Right atrium auricular region (tissue), 2 donors: ENCODE measurements at places on chromosomes 2 and 18. TPM values are rescaled to one million over a fixed set of nuclear protein-coding genes. Genes with fewer than 3 reads are reported as not detected.

The DDX1 gene
- 75.9 TPM for total RNA-seq

The ASPRV1 gene
- total RNA-seq: 0.33 TPM

The PXDN gene
- 26.9 TPM for total RNA-seq

DNA sequence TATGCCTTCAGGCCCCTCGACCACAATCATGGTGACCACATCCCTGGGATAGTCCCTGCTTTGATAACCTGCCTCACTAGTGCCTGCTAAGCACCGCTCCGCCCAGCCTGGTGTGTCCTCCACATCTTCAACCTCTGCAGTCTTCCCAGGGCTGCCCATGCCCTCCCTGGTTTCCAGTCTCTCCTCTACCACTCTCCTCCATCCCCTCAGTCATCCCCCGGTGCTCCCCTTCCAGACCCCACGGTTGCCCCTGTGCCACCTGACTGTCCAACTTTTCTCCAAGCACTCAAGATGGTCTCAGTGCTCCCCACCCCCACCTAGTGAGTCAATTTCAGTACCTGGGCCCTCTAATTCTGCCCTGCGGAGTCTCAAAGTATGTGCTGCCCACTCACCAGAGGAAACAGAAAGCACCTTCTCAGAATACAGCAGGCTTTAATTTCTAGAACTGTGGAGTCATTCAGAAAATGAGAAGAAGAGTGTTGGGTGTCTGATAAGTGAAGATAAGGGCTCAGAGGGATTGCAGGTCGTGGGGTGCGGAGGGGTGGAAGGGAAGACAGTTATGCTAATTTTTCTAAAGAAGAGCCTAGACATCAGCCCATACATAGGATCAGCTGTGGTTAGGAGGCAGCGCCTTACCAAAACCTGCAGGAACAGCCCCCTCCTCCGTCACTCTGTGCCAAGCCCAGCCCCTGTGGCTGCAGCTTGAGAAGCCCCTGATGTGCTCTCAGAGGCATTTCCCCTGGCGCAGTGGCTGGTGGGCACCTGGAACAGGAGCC, 53.6 kb upstream of the CAB39 start:
- H3K36me3 ChIP-seq: no peaks in the 10 kb centered on the region
- peak overlapping the region; percentile 48 for H3K27ac ChIP-seq
- DNase-seq: no peak
- no peak overlapping the region for H3K4me3 ChIP-seq
- H3K4me1 ChIP-seq: no peaks in the 10 kb centered on the region

GRCh38 chr2:23836971-23837565, 89.9 kb downstream of the ATAD2B start:
- no peaks in the 10 kb centered on the region for H3K4me1 ChIP-seq
- no peak for DNase-seq
- H3K4me3 ChIP-seq: no peak overlapping the region
- peaks cover 6% of the 10 kb centered on the region for H3K36me3 ChIP-seq
- no peaks in the 10 kb centered on the region for H3K27me3 ChIP-seq
